ENCODE measurements at places on chromosomes 1 and 21.

DNA sequence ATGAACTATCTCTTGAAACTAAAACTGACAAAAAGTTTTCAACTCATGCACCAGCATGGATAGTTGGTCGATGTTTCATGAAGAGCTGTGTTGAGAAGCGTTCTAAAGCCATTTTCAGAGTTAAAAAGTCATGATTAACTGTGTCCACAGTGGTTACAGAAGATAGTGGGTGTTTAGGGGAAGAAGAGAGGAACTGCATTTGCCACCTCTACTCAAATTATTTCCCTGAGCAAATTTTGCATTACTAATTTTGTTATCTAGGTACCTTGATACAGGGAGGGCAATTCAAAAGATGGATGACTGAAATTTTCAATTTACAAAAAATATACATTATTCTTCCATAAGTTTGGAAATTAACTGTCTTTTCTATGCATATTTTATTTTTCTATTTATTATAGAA lies 15.5 kb downstream of the SAMSN1 start:
- DNase-seq, result no peak

GRCh38 chr1:244322791-244323521 lies 128.8 kb downstream of the ADSS2 start:
- no peak for DNase-seq

DNA sequence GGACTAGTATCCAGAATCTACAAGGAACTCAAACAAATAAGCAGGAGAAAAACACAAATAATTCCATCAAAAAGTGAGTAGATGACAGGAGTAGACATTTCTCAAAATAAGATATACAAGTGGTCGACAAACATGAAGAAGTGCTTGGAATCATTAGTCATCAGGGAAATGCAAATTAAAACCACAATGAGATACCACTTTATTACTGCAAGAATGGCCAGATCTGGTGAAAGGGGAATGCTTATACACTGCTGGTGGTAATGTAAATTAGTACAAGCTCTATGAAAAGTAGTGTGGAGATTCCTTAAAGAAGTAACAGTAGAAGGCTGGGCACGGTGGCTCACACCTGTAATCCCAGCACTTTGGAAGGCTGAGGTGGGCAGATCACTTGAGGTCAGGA lies 73.8 kb downstream of the POU2F1 start:
- DNase-seq, result no peak

DNA sequence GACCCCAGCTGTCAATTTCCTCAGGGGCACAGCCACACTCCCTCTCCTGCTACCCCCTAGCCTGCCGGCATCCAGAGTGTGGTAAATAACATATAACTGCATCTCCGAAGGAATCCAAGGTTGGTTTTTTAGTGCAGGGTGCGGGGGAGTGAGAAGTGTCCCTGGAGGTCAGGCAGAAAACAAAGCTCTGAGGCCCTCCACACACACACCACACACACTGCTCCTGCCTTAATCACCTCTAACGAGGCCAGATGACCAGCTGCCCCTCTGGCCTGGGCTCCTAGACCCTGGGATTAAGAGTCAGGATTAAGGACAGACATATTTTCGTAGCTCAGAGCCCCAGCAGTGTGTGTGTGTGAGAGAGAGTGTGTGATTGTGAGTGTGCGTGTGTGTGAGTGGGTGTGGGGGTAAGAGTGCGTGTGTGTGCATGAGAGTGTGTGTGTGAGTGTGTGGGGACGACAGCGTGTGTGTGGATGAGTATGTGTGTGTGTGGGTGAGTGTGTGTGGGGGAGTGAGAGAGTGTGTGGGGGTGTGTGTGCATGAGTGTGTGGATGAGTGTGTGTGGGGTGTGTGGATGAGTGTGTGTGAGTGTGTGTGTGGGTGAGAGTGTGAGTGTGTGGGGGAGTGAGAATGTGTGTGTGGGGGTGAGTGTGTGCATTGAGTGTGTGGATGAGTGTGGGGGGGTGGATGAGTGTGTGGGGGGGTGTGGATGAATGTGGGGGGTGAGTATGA lies 14.6 kb downstream of the SDC3 start:
- no peak for DNase-seq

DNA sequence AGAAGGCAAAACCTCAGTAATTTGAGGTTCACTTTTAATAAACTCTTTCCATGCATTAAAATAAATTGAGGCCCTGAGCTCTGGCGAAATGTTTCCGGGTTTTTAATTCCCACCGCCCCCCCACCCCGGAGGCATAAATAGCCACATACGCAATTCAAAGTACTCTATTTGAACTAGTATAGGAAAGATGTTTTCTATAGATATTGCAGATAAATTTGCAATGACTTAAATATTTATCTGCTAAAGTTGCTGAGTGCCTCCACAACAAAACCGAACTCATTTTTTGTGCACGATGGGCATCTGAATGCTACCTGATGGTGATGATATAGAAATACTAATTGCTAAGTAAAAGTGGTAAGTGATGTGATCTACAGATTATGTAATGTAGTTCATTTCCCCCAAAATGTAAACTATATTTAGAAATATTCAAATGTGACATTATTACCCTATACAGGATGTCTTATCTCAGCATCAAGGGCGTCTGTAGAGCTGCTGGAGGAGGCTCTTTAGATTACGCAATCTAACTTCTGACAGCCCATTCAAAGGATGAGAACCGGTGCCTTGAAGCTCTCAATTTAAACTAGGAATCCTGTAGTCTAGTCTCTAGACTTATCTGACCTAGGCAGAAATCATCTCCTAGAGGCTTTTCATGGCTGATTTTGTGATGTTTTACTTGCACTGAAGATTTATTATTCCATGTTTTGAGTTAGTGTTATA lies 8.5 kb downstream of the IRF2BP2 start:
- no peak for DNase-seq

Measured in stimulated activated CD4-positive, alpha-beta T cell treated with anti-CD3 and anti-CD28 coated beads, TNF-alpha, amount 100 ng/mL, for 1 hour (primary cell).